ENCODE measurements at places on chromosomes 12 and 14. TPM values are rescaled to one million over a fixed set of nuclear protein-coding genes. Genes with fewer than 3 reads are reported as not detected.

GRCh38 chr14:94391281-94391975, 3.0 kb upstream of the SERPINA1 start:
- no peak for DNase-seq

SIX1 gene
- total RNA-seq, result not detected

DNA sequence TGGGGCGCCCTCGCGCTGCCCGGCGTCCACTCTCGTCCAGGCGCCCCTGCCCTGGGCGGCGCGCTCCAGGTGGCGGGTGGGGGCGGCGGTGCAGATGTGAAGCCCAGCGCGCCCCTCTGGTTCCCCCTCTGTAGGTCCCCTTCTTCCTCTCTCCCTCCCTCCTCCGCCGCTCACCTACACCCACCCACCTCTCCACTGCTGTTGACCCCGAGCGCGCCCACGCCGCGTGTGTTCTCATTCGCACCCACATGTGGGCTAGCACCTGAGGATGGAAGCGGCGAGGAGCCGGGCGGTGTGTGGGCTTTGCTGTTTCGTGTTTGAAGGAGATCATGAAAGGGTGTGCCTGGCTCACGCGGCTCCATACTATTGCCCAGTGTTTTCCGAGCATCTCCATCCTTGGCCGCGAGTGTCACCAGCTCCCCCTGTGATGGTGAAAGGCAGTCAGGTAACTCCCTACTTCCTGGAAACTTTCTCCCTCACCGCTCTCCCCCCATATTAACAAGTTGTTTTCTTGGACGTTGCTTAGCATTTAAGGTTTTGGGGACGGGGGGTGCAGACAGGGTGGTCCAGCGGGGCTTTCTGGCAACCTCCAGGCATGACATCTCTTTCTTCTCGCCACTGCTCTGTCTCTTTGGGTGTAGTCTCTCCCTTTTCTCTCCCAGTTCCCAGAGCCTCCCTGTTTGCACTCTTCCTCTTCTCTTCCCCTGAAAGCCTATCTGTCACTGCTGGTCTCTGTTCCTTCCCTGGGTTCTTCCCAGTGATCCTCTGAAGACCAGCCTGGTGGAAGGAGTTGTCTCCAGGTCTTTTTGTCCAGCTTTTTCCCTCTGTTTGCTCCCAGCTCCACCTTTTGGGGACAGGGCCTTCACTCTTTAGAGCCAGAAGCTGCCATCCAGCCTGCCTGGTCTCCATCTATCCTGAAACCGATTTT, 1.6 kb downstream of the CACNA1C start:
- no peak for DNase-seq

DNA sequence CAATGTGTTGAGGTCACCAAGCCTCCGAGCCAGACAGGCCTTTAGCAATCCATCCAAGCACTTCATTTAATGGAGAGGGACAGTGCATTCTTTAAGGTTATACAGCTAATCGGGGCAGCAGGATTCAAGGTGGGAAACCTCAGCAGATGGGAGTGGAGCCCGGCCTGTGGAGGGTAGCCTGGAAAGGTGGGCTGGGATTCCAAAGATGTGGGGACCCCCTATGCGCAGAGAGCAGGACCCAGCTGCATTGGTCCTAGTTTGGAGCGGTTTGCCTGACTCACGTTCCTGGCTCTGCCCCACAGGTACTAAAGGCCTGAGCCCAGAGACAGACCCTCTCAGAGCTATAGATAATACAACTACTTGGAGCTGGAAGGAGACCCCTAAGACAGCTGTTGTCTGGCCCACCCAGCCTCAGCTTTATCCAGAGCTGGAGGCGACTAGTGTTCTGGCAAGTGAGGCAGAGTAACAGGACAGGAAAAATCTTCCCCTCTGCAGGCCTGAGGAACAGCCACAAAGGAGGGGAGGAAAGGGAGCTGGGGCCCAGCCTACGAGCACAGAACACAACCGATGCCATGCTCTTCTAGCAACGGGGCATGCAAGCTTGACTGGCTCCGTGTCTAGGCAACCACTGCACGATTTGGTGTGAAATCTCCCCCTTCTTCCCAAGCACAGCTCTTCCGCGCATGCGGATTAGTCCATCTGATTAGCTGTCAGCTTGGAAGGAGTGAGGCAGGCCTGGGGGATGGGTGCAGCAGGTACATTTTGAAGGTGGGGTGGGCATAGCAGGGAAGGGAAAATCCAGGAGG, 1.1 kb upstream of the MYH7 start:
- DNase-seq, result no peak
